Activated CD4-positive, alpha-beta T cell treated with anti-CD3 and anti-CD28 coated beads for 1 hour (primary cell): ENCODE measurements at places on chromosomes 2 and 18.

DNA sequence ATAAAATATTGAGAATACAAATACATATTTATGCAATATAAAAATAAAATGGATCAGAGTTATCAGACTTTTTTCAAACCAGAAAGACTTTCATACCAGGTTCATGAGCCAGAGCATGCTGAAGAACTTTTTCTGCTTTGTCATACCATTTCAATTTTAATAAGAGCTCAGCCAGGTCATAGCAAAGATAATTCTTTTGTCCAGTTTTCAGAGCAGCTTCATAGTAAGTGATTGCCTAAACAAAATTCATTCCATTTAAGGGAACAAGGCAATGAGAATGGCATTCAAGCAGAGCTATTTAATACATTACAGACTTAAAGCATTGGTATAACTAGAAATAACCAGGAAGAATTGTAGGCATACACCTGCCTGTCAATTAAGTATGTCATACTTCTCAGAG lies 42.3 kb downstream of the TTC21B start:
- no peak for DNase-seq

DNA sequence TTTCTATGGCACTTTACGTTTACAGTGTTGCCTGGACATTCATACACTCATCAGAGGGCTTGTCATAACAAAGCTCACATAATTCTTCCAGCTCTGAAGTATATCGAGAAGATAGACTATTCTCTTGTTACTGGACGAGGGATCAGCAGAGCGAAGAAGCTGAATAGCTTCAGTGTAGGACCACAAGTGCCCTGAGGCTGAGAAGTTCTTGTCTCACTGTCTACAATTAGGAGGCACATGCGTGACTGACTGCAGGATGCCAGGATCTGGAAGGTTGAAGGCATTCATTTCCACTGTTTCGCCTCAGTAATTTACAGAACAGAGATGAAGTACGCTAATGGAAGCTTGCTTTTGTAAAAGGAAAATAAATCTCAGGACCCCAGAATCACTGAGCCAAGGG lies 9.6 kb downstream of the SH3YL1 start:
- DNase-seq, result no peak

DNA sequence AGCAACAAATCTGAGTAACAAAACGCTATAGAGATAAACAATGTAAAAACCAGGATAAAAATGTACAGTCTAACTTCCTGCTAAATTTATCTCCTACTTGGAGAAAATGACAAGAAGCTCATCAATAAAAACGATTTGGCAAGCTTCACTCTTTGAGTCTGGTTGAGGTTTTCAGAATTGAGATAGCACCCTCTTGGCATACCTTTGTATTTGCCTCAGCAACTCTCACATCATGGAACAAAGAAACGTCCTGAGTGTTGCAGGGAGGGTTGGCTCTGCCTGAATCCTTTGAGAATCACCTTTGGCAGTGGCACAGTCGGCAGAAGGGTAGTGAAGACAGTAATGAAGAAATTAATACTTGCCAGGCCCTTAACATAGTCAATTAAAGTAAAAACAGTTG lies 430.6 kb downstream of the GRB14 start:
- DNase-seq, result no peak

GRCh38 chr2:109000738-109001137 lies 11.7 kb upstream of the EDAR start:
- no peak for DNase-seq

GRCh38 chr2:36539631-36540030 lies 58.3 kb downstream of the FEZ2 start:
- DNase-seq, result no peak

GRCh38 chr2:58533376-58533775 lies 292.3 kb upstream of the FANCL start:
- no peak for DNase-seq

DNA sequence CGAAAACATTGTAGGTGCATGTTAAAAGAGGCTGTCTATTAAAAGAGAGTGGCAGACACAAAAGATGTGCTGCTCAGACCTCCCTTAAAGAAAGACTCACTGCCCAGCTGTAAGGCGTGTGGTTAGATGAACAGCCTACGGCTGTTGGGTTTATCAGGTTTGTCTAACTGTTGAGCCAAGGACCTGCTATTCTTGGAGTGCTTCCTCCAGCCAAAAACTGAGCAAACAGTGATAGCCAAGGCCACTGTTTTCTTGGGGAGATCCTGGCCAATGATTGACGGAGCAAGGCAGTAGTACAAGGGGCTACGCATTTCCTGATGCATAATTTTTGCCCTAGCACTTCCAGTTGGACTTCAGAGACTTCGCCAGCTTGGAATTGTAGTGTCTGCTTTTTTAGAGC lies 1.4 kb upstream of the RAB3GAP1 start:
- no peak for DNase-seq

DNA sequence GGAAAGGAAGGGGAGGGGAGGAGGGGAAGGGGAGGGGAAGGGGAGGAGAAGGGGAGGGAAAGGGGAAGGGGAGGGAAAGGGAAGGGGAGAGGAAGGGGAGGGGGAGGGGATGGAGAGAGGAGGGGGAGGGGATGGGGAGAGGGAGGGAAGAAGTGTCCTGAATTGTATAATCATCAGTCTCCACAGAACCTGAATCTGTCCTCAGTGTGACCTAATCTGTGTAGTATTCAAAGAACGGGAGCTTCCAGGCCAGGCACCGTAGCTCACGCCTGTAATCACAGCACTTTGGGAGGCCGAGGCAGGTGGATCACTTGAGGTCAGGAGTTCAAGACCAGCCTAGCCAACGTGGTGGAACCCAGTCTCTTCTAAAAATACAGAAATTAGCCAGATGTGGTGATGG lies 41.1 kb upstream of the CCDC150 start:
- DNase-seq, result no peak

GRCh38 chr2:24008672-24009366 lies 1.1 kb upstream of the MFSD2B start:
- DNase-seq, result no peak

DNA sequence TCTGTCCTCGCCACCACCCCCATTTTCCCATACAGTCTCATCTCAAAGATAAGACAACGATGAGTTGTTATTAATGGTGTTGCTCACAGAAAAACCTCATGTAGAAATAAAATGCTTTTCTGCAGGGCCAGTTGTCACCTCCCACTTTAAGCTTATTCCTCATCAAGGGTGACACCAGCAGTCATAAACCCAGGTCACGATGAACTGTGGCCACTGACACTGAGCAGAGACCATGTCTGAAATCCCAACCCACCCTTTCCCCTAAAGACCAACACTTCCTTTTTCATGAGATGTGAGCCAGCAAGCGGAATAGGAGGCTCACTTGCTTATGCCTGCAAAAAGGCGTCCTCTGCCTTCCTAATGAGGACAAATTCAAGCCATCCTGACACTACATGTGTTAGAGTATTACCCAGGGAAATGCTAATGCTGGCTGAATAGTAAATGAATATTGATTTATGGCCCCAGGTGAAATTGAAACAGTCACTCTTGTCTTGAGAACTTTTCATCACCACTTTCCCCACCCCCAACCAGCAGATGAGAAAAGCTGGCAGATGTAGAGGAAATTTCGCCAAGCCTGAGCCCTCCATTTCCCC lies 228.4 kb downstream of the MGAT5 start:
- DNase-seq, result no peak

DNA sequence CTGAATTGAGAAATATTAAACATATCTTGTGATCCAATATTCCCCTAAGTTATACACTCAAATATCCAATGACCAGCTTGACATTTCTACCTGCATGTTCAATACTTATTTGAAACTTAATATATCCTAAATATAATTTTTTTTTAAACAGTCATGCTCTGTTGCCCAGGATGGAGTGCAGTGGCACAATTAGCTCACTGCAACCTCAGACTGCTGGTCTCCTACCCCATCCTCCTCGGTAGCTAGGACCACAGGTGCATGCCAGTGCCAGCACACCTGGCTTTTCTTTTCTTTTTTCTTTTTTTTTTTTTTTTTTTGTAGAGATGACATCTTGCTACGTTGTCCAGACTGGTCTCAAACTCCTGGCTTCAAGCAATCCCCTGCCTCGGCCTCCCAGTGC lies 4.2 kb downstream of the KYNU start:
- DNase-seq, result no peak
